Astrocyte (in vitro differentiated cells and primary cell): ENCODE measurements at places on chromosomes 1 and 21. TPM values are rescaled to one million over a fixed set of nuclear protein-coding genes. Genes with fewer than 3 reads are reported as not detected.
A peak's percentile ranks its signal among the peaks of the same experiment; 100 is the strongest.

DNA sequence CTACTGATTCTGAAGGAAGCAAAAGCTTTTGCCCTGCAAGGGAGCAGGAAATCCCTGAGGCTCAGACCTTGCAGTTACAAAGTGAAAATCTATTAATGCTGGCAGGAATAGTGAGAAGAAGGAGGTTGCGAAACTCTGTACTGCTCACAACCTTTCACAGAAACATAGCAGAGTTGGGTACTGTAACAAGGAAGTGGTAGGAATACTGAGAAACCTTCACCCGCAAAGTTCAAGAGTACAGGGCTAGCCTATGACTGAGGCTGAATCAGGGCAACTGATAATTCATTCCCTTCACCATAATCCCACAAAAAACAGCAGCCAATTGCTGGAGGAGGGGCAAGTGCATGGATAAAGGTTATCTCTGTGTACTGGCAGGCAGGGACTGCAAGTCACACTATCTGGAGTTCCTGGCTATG lies 23.9 kb upstream of the KCTD3 start:
- no peaks in the 10 kb centered on the region for H3K36me3 ChIP-seq
- no peaks in the 10 kb centered on the region for H3K27me3 ChIP-seq
- peak; percentile 56 for DNase-seq
- no peaks in the 10 kb centered on the region for H3K4me1 ChIP-seq
- no peak overlapping the region for H3K4me3 ChIP-seq

INSRR gene
- total RNA-seq: 0.05 TPM in 1 of 2 replicates, not detected in the other

KCNA3 gene
- total RNA-seq: 0.09 TPM in 1 of 2 replicates, not detected in the other

GRCh38 chr21:43733529-43734071 lies 14.7 kb downstream of the PDXK start:
- no peak overlapping the region for H3K4me3 ChIP-seq
- peak; percentile 78 for DNase-seq
- no peaks in the 10 kb centered on the region for H3K27me3 ChIP-seq

GRCh38 chr1:89064632-89065031 lies 376 bp downstream of the GBP1 start:
- H3K27ac ChIP-seq: peak overlapping the region; percentile 44
- peaks cover 3% of the 10 kb centered on the region for H3K36me3 ChIP-seq
- H3K4me1 ChIP-seq: no peaks in the 10 kb centered on the region
- DNase-seq: no peak

GRCh38 chr1:205505791-205506190 lies 1.3 kb downstream of the CDK18 start:
- no peak overlapping the region for H3K27ac ChIP-seq
- peaks cover 22% of the 10 kb centered on the region for H3K27me3 ChIP-seq
- no peaks in the 10 kb centered on the region for H3K36me3 ChIP-seq
- H3K4me1 ChIP-seq: peaks cover 5% of the 10 kb centered on the region
- no peak for DNase-seq
